ENCODE measurements at places on chromosomes 1 and 21. TPM values are rescaled to one million over a fixed set of nuclear protein-coding genes. Genes with fewer than 3 reads are reported as not detected.

DNA sequence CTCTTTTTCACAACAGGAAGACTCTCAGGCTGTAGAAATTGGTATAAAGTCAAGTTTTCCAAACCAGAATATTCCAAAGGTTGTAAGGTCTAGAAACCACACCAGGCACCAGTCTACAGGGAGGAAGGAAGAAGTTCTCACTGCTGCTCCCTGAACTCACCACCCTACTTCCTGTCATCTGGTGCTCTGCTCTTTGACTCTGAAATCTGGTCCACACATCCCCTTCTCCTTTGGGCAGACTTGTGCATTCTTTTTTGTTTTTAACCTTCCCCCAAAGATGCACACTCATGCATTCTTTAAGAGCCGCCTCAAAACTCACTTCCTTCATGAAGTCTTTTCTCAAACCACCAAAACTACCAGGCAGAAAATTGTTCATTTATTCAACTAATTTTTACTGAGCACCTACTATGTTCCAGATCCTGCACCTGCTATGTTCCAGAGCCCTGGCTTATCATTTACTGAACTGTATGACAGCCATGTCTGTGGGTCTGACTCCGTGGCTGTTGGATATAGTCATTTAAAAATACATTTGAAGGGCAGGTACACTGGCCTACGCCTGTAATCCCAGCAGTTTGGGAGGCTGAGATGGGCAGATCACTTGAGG, 30.1 kb upstream of the EPS15 start:
- no peak for DNase-seq

DNA sequence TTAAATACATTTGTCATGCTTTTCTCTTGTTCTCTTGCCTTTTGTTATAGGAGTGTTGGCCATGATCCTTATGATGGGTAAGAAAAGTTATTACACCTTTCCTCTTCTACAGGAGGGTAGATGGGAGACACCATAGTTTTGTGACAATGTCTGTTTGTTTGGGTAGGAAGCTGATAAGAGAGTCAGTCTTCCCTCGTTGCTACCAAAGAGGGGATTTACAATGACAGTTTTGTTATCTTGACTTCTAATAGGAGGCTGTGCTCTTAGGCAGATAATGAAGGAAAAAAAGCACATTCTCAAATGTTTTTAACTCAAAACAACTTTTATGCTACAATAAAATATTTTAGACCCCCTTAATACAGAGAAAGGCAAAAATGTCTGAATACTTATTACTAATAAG, 48.0 kb upstream of the WLS start:
- no peak for DNase-seq

- no peak for DNase-seq
Observed at GRCh38 chr1:23224739-23225648, 7.7 kb upstream of the HTR1D start.

DNA sequence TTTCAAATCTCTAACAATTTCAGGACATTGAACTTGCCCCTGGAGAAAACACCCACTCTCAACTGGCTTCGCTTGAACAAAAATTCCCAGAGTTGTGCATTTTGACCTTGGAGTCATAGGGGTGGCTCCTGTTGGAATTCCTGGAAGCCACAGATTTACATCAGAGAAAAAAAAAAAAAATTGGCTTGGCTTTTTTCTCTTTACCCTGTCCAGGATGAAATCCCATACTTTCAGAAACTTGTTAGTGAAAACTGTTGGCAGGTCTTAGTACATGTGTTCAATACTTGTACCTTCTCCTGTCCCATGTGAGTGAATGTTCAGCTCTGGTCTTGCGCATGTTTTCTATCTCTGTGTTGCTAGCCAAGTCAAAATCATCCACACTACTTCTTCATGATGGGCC, 228.8 kb downstream of the TGFB2 start:
- no peak for DNase-seq

The C8A gene
- not detected for total RNA-seq
